CD4-positive, alpha-beta T cell treated with Interleukin-4 for 1 hour (primary cell): ENCODE measurements at places on chromosomes 11 and 22.

DNA sequence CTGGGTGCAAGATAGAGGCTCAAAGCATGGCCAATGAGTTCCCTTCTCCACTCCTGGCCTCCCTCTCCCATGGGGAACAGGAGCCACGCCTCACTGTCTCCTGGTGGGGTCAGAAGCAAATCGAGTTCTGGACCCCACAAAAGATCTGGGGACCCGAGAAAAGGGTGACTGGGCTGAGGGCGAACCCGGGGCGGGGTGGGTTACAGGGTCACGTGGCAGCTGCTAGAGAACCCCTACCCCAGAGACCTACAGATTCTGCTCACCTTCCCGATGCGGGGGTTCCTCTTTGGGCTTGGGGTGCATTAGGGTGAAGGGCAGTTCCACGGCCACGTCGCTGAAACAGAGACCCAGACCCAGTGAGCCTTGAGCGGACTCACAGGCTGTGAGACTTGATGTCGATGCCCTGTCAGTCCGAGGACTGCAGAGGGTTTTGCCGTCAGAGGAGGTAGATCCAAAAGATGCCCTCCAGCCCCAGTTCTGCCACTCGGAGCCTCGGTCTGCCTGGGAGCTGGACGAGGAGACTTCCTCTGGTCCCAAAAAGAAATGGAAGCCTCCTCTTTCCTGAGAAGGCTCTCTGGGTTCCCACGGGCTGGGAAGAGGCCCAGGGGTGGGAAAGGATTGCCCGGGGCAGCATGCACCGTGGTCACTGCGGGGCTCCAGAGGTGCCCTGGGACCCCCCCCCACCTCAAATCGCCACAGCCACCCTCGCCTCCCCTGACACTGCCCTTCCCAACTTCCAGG lies 28.2 kb downstream of the TPBGL start:
- no peak for DNase-seq

GRCh38 chr11:13168271-13168670 lies 109.3 kb upstream of the BMAL1 start:
- DNase-seq: no peak

- DNase-seq: peak; percentile 90
These were observed 9.2 kb downstream of the FXYD2 start for GRCh38 chr11:117815262-117815803.

DNA sequence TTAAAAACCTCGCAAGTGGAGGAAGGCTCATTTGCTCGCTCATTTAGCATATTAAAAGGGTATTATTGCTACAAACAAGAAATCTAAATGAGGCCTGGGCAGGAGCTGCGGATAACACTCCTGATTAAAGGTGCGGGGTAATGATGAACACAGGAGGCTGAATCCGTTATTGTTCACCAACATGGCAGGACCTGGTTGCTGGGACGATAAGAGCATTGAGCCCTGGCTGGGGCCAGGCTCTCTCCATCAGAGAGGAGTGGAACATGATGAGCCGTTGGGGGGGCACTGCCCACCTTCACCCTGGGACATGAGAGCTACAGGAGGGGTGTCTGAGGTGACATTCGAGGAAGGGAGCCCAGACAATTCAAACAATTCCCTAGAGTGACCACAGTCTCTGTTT lies 211.7 kb downstream of the NXPE2 start:
- no peak for DNase-seq

DNA sequence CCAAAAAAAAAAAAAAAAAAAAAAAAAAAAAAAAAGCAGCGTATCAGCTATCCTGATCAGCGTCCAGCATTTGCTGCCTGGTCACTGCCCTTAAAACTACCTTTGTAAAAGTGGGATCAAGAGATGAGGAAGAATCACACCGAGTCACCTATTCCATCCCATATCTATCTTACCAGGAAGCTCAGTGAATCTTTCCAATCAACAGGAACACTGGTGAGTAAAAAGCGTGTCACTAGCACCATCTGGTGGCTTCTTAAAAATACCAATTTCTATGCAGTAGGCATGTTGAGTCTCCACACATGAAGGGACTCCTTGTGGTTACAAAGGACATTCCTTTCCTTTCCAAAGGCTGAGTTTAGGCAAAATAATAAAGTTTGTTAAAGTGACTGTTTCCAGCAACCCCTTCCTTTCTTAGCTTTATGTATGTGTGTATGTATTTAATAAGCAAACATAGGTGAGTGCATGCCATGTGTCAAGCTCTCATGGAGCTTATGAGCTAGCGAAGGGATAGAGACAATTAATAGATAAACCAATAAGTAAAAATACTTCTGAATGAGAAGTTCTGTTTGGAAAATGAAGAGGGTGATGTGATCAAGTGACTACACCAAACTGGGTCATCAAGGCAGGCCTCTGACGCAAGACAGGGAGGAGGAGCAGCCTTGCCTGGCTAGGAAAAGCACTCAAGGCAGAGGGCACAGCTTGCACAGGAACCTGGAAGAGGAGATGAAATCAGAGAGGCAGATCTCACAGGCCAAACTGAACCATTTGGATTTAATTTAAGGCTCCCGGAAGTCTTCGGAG lies 13.9 kb upstream of the TP53AIP1 start:
- peak; percentile 57 for DNase-seq

- no peak for DNase-seq
These were observed 1.7 kb downstream of the TKFC start for GRCh38 chr11:61334434-61335354.

DNA sequence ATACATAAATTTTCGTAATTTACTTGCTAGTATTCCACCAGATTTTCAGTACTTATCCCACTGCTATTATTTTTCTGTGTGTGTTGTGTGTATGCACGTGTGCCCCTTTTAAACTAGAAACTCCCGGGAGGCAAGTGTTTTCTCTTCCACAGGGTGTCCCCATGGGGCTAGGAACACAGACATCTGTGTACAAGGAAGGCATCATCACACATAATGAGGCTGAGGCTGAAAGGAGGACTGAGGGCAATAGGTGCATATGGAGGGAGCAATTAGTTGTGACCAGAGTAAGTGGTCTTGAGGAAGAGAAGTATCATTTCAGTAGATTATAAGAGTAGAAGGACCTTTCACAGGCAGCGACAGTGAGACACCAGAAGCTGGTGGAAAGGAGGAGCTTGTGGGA lies 2.1 kb upstream of the DPAGT1 start:
- no peak for DNase-seq
